H4 (cell line): ENCODE measurements at places on chromosomes 7 and 10. TPM values are rescaled to one million over a fixed set of nuclear protein-coding genes. Genes with fewer than 3 reads are reported as not detected.

The OGA gene
- 42.8 and 45.3 TPM in 2 replicates for total RNA-seq

DNA sequence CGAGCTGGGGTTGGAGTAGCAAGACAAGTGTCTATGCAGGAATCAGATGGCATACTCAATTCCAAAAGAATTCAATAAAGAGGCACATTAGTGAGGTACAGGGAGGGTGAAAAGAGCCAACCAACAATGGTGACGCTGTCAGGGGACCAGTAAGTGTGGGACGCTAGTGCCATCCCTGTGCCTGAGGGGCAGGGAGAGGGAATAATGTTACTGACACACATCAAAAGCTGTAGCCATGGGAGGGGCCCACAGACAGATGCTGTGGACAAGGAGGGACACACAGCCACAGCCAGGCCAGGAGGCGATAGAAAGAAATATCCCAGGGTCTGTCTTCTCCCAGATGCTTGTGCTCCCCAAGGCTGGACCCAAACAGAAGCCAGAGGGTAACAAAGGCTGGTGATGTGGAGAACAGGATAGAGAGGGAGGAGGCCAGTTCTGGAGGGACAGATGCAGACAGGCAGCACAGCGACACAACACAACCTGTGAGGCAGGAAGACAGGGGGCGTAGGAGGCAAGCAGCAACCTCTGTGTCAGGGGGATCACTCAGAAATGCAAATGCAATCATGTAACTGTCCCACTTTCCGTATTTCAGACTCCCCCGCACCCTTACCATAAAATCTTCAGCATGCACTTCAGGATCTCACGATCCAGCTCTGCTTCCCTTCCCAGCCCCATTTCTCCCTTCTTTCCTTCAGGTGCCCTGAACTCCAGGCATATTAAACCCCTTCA lies 240.5 kb upstream of the FZD8 start:
- DNase-seq, result no peak

- no peak for DNase-seq
Measured at GRCh38 chr7:139453673-139454321, 29.7 kb downstream of the KLRG2 start.

DNA sequence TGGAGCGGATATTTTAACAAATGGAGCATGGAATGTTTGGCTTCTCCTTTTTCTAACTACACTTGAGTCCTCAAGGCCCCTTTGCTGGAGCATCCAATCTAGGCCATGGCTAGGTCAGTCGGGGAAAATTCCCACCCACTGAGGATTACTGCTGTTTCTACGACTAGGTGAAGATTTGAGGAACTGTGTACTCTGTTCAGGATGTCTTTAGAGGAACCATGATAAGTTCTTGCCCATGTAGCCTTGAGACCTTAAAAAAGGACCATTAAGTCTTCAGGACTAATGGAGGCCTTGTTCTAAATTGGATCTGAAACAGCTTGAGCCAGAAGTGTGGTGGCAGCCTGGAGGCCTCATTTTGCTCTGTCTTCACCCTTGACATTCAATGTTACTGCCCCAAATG lies 6.2 kb downstream of the AGK start:
- DNase-seq, result no peak

GRCh38 chr10:51227897-51228713 lies 153.8 kb downstream of the PRKG1 start:
- DNase-seq, result no peak

DNA sequence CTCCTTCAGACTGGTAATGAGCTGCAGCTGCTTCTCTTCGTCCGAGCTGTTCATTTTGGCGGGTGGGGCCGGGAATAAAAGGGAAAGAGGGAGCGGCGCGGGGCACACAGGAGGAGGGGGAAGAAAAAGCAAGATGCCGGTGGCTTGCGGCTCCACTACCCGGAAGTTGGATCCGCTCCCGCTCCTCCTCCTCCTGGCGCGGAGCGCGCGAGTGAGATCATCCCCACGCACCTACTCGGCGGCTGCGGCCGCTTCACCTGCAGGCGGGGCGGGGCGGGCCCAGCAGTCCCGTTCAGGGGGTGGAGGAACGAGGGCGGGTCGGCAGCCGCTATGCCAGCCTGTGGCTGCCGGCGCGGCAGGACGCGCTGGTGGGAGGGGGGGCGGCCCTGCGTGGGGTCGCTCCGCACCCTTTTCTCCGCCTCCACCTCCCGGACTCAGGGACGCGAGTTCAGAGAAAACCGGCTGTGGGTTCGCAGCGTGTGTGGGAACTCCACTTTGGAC lies at the start of gene SHTN1:
SHTN1 (minus strand) TSS at position 162 of the 501 bp plus-strand sequence; CDS start at position 54, 108 bp downstream.
- peak; percentile 67 for DNase-seq

DNA sequence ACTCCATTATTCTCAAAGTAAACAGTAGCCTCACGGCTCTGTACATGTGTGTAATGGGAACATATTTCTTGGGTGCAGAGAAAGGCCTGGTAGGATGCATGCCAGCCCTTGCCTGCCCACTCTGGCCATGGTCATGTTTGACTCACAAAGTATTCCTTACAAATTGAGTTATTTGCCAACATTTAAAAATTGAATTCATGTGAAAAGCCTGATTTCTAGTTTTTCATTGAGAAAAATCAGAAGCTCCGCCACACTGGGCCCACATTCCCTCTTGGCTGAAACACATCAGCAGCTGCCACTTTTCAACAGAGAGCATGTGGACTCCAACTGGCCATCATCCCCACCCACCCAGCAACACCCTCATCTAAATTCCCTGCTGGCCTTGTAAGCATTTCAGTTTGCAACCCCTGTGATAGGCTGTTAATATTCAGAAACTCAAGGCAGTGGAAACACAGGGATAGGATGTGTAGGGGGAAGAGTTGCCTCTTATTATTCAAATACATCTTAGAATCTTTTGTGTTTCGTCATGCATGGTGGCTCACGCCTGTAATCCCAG lies 40.9 kb downstream of the CDH23 start:
- no peak for DNase-seq

GRCh38 chr10:35585903-35586535 lies 19.1 kb upstream of the GJD4 start:
- no peak for DNase-seq

DNA sequence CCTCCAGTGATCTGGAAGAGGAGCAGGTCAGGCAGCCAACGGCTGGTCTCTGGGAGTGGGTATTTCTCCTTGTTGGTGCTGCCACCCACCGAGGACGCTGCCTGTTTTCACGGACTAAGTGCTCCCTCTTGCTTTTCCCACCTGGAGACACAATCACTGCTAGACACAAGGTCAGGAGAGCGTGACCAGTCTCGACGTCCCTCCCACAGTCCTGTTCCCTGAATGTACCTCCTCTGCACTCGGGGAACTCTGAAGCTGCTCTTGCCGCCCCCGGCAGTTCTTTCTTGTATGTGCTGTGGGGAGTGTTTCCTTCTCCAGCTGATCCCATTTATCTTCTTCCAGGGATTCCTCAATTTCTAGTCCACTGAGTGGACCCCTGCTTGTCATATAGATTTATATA lies 89.4 kb downstream of the CYTH3 start:
- no peak for DNase-seq

DNA sequence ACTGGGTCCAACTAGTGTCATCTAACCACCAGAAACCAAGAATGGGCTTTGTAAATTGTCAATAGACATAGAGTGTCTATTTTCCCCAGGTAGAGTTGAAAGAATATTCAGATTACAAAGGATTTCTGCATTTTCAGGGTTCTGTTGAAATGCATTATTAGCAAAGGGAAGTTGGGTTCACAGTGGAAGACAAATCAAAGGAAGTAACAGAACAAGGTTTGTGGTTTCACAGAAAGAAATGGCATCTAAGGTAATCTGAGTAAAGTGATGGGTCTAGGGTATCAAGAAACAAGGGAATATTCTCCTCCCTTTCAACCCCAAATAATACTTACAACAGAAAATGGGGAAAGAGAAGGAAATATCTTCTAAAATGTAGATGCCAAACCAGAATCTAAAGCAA lies 25.8 kb downstream of the CEP41 start:
- no peak for DNase-seq

- no peak for DNase-seq
Measured at GRCh38 chr7:22427104-22427503, 70.2 kb upstream of the RAPGEF5 start.

DNA sequence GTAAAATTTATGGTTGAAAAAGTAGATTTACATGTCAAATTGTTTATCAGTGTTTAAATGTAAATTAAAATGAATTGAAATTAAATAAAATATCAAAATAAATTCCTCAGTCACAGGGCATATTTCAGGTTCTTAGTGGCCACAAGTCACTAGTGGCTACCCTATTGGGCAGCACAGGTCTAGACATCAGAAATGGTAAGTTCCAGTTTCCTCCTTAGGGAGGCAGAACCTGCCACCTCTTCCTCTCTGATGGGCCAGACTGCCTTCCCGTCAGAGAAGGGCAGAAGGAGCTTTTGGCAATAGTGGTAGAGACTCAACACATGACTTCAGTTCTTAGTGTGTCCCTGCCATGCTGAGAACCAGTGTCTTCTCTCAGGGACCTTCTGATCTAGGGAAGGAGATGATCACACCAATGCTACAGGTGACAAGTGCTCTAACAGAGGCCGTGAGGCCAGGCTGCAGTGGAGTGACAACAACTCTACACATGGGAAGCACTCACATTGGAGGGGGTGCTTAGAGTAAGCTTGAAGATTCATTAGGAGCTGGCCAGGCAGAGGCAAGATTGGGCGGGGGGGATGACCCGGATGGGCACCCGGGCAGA lies 14.4 kb upstream of the PCBD1 start:
- no peak for DNase-seq

The STEAP2 gene
- total RNA-seq, result 5.8 and 9.0 TPM in 2 replicates

DNA sequence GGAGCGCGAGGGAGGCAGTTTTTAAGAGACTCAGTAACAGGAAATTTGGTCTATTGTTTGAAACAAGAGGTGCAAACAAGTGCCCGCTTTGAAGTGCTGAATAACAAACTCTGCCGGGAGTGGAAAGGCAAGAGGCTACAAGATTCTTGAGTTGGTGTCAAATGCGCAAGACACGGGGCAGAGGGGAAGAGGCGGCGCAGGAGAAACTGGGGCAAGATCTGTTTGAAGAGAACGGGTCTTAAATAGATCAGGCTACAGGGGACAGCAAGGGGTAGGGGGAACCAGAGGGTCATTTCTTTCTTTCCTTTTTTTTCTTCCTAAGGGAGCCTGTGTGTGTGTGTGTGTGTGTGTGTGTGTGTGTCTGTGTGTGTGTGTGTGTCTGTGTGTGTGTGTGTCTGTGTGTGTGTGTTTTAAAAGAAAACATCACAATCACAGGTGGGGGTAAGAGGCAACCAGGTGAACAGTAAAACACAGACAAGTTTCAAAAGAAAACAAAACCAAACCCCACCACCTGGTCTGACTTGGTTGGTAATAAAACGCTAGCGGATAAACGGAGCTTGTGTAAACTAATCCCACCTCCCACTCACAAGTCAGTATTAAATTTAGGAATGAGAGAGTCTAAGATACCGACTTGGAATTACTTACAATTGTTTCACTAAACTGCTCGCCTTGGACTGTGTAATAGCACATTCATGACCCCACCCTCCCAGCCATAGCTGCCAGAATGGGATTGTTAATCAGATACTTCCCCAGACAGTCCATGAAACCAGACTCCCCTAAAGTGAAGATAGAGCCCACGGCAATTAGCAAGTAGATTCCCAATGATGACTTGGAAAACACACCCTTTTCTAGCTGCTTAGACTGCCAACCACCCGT lies 13.1 kb upstream of the CUX1 start:
- DNase-seq, result no peak

DNA sequence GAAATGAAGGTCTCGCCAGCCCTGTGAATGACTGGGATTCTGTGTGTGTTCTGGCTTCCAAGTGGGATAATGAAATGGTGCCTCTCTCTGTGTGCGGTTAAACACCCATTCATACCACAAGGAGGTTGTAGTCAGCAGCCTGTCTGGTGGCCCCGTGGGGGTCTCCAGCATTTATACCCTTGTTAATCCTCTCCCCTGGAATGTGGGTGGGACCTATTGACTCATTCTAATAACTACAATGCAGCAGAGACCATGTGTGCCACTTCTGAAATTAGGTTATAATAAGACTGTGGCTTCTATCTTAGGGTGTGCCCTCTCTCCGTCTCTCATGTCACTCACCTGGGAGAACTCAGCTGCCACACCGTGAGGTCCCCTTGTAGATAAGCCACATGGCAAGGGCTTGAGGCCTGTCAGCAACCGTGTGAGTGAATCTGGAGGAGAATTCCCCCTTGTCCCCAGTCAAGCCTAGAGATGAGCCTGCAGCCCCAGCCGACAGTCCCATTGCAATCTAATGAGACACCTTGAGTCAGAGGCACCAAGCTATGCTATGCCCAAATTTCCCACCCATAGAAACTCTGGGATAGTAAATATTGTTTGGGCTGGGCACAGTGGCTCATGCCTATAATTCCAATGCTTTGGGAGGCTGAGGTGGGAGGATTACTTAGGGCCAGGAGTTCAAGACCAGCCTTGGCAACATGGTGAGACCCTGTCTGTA lies 106.8 kb downstream of the GALNT17 start:
- DNase-seq, result no peak

DNA sequence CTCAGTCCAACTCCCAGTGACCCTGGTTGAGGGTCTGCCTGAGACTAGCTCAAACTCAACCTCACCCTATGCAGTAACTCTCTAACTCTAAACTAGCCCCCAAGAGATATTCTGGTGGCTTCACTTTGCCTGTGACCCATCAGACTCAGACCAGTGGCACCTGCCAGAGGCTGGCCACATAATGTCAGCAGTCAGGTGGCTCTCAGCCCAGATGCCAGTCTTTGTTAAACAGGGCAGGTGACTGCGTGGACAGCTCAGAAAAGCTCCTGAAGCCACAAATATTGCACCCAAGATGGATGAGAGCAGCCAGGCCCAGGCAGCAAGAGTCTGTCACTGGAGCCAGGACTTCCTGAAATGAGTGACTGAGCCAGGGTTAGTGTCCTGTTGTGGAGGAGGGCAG lies 129.7 kb upstream of the TCF7L2 start:
- DNase-seq, result no peak

- DNase-seq, result no peak
Measured at GRCh38 chr10:5105626-5106025, 11.4 kb downstream of the AKR1C3 start.

The TUBAL3 gene
- 0.25 TPM in 1 of 2 replicates, not detected in the other for total RNA-seq

- no peak for DNase-seq
Measured at GRCh38 chr7:39458061-39458745, 108.0 kb upstream of the YAE1 start.

DNA sequence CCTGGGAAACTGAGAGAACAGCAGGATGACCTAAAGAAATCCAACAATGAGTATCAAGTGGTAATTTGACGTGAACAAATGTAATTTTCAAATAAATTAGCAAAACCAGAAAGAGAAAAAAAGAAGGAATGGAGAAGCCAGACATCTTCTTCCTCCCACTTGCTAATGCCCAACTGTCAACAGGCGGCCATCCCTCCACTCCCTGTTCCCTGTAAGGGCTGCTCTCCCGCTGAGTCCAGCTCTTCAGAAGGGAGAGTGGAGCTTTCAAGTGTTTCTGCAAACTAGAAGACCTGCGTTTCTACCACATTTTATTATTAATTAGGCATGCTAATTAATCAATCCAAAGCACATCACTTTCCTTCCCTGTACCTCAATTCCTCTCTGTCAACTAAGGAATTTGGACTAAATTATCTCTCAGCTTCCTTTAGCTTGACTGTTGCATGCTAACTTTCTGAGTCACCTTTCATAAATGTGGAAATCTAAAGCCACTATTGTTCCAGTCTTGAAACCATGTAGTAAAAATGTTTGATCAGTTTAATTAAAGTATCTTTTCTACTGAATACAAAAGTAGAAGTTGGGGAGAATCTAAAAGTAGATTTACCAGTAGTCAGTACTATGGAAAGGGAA lies 48.4 kb upstream of the CUL1 start:
- DNase-seq, result no peak
